Astrocyte of the cerebellum (primary cell): ENCODE measurements at places on chromosomes 12 and 14.

DNA sequence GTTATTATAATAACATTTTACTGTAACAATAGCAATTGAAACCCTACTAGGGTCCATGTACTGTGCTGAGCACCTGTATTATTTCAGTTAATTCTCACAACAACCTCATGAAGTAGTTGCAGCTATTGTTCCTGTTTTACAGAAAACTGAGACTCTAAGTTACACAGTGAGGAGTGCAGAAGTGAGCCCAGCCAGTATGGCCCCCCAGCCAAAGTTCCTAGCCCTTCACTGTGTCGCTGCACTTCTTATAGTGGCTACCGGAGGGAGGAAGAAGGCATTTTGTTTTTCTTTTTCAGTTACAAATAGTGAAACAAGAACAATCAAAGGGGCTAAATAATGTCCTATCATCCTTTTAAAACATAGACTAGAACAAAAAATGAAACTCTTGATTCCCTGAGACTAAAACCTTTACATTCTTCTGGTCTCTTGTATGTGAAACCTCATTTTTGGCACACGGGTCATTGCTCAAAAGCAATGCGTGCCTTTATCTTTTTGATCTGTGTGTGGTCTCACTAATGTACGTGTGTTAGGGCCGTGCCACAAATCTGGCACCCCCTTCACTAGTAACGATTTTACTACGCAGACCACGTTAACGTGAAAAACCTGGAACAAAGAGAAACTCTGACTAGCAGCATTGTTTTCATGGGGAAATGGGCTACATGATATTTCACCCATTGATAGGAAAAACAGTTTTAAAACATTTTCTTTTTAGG is 88.7 kb downstream of the LLPH start:
- no peak for DNase-seq

DNA sequence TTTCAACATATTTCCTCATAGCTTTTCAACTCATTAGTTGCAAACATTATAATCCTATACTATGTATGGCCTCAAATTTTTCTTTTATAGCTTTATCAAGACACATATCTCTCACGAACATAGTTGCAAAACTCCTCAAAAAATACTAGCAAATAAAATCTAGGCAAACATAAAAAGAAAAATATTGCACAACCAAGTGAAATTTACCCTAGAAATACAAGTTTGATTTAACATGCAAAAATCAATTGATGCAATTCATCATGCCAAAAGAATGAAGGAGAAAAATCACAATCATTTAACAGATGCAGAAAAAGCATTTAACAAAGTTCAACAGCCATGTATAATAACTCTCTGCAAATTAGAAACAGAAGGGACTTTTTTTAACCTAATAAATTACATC is 33.3 kb upstream of the KCNH5 start:
- no peak for DNase-seq

DNA sequence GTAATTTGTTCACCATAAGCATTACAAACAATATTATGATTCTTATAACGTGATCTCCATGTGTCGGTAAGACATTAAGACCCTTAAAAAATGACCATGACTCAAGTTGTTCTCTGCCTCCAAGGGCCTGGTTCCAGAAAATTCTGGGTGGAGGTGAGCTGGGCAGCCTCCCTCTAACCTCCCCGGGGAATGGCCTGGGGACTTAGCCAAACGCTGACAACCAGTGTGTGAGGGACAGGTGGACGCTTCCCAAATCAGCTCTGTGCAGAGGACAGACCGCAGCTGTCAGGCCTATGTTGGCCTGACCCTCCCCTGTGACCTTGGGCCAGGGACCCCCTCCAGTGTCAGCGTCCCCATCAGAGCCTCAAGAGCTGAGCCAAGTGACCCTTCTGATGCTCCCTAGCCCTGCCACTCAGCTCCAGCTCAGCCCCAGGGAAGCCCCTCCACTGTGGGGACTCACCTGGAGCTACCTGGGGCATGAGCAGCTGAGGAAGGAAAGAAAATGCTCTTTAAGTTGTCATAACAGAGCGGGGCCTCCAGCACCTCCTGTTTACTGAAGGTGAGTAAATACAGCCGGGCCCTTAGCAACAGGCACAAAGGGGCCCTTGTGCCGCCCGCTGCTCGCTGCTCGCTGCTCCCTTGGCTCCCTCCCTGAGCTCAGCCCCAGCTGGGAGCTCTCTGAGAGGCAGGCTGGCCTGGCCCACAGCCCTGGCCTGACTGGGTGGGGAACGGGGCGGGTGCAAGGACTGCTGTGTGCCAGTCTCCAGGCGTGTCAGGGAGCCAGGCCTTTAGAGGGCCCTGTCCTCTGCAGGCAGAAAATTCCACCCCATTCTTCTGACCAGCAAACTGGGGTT is 116.6 kb downstream of the CALM1 start:
- no peak for DNase-seq

DNA sequence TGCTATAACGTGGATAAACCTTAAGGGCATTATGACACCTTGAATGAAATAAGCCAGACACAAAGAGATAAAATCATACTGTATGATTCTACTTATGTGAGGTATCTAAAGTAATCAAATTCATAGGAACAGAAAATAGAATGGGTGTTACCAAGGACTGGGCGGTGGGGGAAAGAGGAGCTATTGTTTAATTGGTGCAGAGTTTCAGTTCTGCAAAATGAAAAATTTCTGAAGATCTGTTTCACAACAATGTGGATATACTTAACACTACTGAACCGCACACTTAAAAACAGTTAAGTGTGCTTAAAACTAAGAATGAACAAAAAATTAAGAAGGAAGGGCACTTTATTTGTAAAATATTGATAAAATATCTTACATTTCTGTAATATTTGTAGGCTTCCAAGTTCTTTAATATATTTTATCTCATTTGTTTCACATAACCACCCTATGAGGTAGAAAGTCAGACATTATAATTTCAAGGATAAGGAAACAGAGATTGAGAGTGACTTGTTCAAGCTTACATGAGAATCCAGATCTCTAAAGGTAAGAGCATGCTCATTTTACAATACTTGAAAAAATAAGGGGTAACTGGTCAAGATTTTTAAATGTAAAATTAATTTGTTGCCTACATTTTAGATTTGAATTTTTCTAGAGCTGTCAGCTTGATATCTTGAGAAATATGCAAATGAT is 14.9 kb downstream of the LTA4H start:
- no peak for DNase-seq

DNA sequence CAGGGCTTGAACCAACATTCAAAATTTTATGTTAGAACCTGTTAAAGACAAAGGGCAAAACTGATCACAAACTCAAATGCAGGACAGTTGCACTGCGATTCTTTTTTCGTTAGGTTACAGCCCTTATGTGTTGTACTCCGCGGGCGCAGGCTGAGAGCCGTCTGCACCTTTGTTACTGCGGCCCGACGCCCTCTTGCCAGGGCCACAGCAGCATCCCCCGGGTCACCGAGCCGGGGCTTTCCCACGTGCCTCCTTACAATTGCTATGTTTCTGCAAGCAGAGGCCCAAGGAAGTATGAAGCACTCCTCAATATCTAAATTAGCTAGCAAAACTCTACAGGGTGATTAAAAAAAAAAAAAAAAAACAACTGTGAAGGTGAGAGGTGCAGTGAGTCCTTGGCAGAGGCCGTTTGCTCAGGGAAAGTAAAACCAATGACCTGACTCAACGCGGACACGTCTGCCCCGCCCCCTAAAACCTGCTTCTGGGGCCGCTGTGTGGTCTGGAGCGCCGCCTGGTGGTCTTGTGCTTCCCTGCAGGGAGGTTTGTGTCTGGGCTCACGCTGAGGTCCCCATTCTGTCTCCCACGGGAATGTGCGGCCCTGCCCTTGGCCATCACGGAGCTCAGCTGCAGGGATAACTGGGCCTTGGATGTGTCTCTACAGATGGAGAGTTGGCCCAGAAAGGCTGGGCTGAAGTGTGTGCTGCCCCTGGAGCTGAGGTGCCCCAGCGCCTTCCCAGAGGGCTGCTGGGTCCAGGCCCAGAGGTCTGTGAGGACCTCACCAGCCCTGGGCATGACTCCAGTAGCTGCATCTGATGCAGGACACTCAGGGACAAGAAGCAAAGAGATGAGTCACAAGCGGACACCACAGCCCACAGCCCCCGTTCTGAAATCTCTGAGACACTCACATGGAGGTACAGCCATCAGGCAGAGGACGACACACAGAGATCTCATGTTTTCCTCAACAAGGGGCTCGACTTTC is 418.5 kb downstream of the TMEM121 start:
- no peak for DNase-seq

DNA sequence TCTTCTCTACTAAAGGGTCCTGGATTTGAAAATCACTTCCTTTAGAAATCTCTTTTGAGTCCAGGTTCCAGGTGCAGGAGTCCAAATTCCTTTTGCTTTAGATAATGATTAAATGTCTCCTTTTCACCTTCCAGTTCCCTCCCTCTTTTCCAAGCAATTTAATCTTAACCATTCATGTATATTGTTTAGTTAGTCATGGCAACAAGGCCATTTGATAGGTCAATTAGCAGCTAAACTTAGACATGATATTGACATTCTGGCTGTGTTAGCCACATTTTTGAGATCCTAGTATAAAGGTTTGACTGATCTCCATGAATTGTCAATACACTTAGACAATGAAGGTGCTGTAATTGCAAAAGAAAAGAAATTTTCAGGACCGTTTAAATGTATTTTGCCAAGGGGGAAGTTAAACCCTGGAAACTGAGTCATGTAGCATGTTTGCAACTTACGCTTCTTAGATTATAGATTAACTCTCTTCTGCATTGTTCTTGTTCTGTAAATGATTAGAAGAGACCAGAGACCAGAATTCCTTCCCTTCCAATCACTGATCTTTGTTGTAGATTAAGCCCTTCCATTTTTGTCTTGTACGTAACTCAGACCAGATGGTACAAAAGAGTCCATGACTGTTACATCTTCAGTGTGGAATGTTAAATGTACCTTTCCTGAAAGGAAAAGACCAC is 12.4 kb upstream of the C12orf75 start:
- no peak for DNase-seq
